Adrenal gland (tissue), 19 donors: ENCODE measurements at places on chromosomes 3 and 15. TPM values are rescaled to one million over a fixed set of nuclear protein-coding genes. Genes with fewer than 3 reads are reported as not detected.

- H3K27ac ChIP-seq, result no peak overlapping the region
- peaks cover 7% of the 10 kb centered on the region for H3K4me1 ChIP-seq
- no peaks in the 10 kb centered on the region for H3K27me3 ChIP-seq
- DNase-seq, result no peak
Observed at GRCh38 chr3:149891621-149892020, 78.6 kb downstream of the RNF13 start.

DNA sequence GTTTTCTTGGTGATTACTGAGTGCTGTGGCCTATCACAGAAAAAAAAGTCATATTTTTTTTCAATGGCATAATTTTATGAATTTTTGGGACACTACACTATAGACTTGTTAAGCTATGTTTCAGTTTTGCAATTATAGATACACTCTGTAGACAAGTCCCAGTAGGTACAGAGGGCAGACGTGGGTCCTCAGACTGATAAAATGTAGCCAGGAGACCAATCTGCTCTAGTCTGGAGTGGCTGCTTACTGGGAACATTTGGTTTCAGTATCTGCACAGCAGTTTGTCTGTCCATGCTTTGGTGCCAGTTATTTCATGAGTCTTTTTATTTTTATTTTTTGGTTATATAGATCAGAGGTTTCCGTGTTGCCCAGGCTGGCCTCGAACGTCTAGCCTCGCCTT is 313.4 kb upstream of the LRRFIP2 start:
- H3K27me3 ChIP-seq, result no peaks in the 10 kb centered on the region
- peaks cover 17% of the 10 kb centered on the region for H3K4me1 ChIP-seq
- peaks cover 15% of the 10 kb centered on the region for H3K36me3 ChIP-seq
- DNase-seq, result no peak
- H3K4me3 ChIP-seq, result no peak overlapping the region
- H3K27ac ChIP-seq, result no peak overlapping the region

DNA sequence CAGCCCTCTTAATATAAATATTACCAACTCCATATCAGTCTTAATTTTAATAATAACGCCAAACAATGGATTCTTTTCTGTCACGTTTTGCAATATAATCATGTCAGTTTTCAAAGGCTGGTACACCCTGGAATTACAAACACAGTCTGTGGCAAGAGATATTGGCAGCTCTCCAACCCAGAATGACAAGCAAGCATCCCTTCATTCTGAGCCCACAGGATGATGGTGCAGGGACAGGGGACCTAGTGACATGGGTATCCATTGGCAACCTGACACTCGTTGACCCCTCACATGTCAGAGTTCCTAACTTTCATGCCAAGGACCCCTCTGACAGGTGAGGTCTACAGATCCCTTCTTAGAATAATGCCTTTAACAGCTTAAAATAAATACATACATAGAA is 154.5 kb upstream of the TSC22D2 start:
- no peak for DNase-seq
- H3K4me3 ChIP-seq, result no peak overlapping the region
- no peaks in the 10 kb centered on the region for H3K36me3 ChIP-seq
- H3K4me1 ChIP-seq, result no peaks in the 10 kb centered on the region

The SAMD7 gene
- total RNA-seq, result not detected

The LEKR1 gene
- 1.8 TPM for total RNA-seq
